Foreskin fibroblast (primary cell): ENCODE measurements at places on chromosomes 2 and 18.

DNA sequence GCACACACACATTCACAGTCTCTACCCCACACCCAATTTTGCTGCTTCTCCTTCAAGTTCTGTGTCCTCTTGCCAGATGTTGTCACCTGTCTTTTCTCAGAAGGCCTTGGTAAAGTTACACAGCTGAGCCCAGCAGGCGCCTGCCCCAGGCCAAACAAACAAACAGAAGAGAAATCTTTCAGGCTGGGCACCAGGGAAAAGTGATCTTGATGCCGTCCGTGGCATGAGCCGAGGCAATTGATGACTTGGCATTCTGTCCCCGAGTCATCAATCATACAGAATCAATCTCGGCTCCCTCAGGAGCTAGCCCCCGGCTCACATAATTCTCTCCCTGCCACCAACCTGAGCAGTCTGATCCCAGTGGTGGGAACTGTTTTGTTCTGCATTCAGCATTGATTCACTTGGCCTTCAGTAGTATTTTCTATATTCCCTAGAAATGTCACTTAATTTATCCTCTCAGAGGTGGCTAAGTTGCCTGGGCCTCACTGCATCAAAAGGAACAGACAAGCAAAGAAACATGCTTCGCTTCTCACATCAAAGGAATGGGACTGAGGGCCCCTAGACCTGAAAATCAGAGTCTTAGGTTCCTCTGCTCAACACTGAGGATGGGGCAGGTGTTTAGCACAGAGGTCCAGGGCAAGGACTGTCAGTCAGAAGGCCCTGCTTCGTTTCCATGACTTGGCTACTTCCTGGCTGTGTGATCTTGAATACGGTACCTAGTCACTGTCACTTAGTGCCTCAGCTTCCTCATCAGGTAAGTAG is 278.8 kb upstream of the CELF4 start:
- no peak for DNase-seq

DNA sequence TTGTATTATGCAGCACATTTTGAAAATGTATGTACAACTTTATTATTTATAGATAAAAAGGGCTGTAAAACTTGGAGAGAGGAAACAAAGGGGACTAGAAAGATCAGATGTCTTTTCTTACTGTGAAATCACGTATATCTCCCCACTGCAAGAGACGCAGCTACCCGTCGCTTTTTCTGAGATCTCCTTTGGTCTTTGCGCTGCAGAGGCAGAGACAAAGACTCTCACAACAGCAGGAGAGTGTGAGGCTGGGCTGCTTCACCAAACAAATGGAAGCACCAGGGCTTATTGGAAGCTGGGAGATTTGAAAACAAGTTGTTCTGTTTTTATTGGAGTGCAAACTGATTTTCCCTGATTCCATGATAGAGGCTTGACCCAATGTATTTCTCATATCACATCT is 129.0 kb upstream of the PARD3B start:
- DNase-seq: no peak

- no peak for DNase-seq
Measured at GRCh38 chr2:86800856-86801567, 10.3 kb upstream of the CD8A start.

GRCh38 chr18:51301376-51301775 is 103.9 kb upstream of the MEX3C start:
- DNase-seq: no peak
